ENCODE measurements at places on chromosomes 5 and 9.

DNA sequence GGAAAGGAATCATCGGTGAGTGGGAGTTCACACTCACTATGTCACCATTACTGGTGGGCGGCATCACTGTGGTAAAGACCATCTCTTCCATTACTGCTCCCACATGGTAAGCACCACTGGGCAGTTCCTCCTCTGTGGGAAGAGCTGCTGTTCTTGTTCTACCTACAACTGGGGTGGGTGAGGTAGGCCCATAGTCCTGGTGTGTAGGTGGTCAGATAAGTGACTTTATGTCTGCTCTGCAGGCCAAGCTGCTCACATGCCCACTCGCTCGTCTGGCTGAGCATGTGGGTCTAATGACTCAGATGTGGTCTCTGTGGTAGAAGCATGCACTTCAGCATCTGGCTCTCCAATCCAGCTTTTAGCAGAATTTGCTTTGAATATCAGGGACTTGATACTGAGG lies 82.9 kb downstream of the TMEM215 start:
- no peaks in the 10 kb centered on the region for H3K27me3 ChIP-seq
- H3K4me1 ChIP-seq, result no peaks in the 10 kb centered on the region
- no peak overlapping the region for H3K4me3 ChIP-seq
- no peaks in the 10 kb centered on the region for H3K36me3 ChIP-seq
- no peak overlapping the region for H3K27ac ChIP-seq

- no peaks in the 10 kb centered on the region for H3K27me3 ChIP-seq
- H3K36me3 ChIP-seq, result no peaks in the 10 kb centered on the region
- H3K4me3 ChIP-seq, result no peak overlapping the region
- no peak for DNase-seq
Observed at GRCh38 chr9:115005322-115005721, 74.9 kb upstream of the TNFSF8 start.

- H3K4me1 ChIP-seq, result peaks cover 21% of the 10 kb centered on the region
- H3K27ac ChIP-seq, result peak overlapping the region; percentile 18
- H3K4me3 ChIP-seq, result peak overlapping the region; percentile 85
- H3K27me3 ChIP-seq, result no peaks in the 10 kb centered on the region
- no peaks in the 10 kb centered on the region for H3K36me3 ChIP-seq
Observed at GRCh38 chr9:136808806-136809158, 1.0 kb downstream of the RABL6 start.

DNA sequence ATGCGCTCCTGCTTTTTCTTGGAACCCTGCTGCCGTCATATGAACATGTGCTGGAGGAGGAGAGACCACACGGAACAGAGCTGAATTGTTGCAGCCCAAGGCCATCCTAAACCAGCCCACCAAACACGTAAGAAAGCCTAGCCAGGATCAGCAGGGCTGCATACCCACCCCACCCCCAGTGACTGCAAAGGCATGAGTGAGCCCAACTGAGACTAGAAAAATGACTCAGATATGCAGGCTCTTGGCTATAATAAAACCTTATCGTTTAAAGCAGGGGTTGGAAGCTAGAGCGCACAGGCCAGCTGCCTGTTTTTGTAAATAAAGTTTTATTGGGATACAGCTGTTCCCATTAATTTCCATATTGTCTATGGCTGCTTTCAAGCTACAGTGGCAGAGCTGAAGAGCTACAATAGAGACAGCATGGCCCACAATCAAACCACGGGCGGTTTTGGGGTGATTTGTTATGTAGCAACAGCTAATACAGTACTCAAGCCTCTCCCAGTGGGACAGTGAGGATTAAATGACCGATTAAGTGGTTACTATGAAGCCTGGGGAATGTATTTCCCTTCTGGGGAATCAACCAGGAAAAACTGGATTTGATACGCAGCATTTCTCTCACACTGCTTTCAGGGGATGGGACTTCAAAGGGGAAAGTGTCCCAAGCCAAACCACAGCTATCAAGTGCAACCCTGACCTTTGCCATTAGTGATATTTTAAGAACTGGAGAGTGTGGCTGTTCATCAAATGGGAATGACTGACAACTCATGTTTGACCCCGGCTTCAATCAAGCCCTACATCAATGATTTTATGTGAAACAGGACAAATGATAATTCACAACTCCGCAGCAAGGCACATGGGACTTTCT lies 6.3 kb downstream of the SHB start:
- no peaks in the 10 kb centered on the region for H3K36me3 ChIP-seq
- H3K4me3 ChIP-seq, result no peak overlapping the region
- DNase-seq, result no peak
- no peak overlapping the region for H3K27ac ChIP-seq
- H3K27me3 ChIP-seq, result no peaks in the 10 kb centered on the region
- H3K4me1 ChIP-seq, result peaks cover 19% of the 10 kb centered on the region

DNA sequence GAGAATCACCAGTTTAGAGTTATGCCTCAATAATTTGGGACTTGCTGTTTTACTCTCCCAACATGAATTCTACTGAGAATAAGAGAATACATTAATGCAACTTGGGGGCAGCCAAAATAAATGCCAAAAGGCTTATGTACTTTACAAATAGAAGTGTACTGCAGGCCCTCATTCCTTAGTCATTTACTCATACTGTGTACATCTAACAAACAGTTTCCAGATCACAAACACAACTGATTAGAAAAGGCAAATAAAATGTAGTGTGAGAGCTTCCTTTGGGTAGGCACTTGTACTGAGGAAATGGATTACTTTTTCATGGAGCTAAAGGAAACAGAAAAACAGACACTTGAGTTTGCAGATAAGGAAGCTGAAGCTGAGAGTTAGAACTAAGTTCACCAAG lies 12.6 kb downstream of the ANKDD1B start:
- no peak for DNase-seq
- no peak overlapping the region for H3K27ac ChIP-seq
- no peaks in the 10 kb centered on the region for H3K4me1 ChIP-seq
- H3K4me3 ChIP-seq, result no peak overlapping the region

GRCh38 chr9:100346836-100347235 lies 5.9 kb downstream of the TEX10 start:
- no peaks in the 10 kb centered on the region for H3K27me3 ChIP-seq
- H3K36me3 ChIP-seq, result peaks cover 4% of the 10 kb centered on the region
- H3K4me1 ChIP-seq, result peaks cover 28% of the 10 kb centered on the region

DNA sequence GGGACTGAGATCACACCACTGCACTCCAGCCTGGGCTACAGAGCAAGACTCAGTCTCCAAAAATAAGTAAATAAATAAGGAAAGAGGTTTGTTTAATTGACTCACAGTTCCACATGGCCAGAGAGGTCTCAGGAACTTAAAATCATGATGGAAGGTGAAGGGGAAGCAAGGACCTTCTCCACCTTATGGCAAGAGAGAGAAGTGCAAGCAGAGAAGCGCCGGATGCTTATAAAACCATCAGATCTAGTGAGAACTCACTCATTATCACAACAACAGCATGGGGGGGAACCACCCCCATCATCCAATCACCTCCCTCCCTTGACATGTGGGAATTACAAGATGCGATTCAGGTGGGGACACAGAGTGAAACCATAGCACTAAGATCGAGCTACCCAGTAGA lies 22.8 kb upstream of the RGMB start:
- no peak overlapping the region for H3K27ac ChIP-seq
- H3K4me3 ChIP-seq, result no peak overlapping the region
- no peaks in the 10 kb centered on the region for H3K27me3 ChIP-seq
- no peaks in the 10 kb centered on the region for H3K4me1 ChIP-seq
- DNase-seq, result peak; percentile 15

- H3K36me3 ChIP-seq, result no peaks in the 10 kb centered on the region
- H3K4me3 ChIP-seq, result no peak overlapping the region
- DNase-seq, result no peak
- H3K27me3 ChIP-seq, result no peaks in the 10 kb centered on the region
- no peaks in the 10 kb centered on the region for H3K4me1 ChIP-seq
Observed at GRCh38 chr9:74478606-74479005, 18.5 kb upstream of the RORB start.

- H3K4me3 ChIP-seq, result no peak overlapping the region
- DNase-seq, result no peak
- no peak overlapping the region for H3K27ac ChIP-seq
- peaks cover 10% of the 10 kb centered on the region for H3K4me1 ChIP-seq
- no peaks in the 10 kb centered on the region for H3K36me3 ChIP-seq
Observed at GRCh38 chr9:36163786-36164170, 5.4 kb upstream of the CCIN start.

DNA sequence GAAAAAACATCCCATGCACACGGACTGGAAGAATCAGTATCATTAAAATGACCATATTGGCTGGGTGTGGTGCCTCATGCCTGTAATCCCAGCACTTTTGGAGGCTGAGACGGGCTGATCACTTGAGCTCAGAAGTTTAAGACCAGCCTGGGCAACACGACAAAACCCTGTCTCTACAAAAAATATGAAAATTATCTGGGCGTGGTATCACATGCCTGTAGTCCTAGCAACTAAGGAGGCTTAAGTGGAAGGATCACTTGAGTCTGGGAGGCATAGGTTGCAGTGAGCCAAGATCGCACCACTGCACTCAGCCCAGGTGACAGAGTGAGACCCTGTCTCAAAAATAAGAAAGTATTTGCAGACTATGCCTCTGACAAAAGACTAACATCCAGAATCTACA lies 68.4 kb downstream of the TTC39B start:
- no peak overlapping the region for H3K27ac ChIP-seq
- H3K4me1 ChIP-seq, result no peaks in the 10 kb centered on the region
- H3K4me3 ChIP-seq, result no peak overlapping the region
- no peaks in the 10 kb centered on the region for H3K27me3 ChIP-seq
- DNase-seq, result no peak

DNA sequence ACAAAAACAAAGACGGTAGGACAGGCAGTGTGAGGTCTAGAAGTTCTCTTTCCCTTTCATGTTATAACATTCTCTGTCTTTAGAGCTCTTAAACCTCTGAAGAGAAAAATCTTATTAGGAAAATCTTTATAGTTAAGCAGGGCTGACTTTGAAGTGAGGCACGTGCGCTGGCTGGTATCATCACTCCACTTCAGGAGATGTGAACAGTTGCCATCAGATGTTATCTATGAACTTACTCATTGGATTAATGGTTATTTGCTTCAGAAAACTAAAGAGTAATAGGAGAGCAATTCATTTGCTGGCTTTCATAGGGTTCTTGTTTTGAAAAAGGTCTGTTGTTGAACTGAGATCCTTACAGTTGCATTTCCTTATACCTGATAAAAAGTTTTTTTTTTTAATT lies 25.7 kb downstream of the LRRTM2 start:
- H3K4me1 ChIP-seq, result no peaks in the 10 kb centered on the region
- DNase-seq, result no peak
- H3K27ac ChIP-seq, result no peak overlapping the region

DNA sequence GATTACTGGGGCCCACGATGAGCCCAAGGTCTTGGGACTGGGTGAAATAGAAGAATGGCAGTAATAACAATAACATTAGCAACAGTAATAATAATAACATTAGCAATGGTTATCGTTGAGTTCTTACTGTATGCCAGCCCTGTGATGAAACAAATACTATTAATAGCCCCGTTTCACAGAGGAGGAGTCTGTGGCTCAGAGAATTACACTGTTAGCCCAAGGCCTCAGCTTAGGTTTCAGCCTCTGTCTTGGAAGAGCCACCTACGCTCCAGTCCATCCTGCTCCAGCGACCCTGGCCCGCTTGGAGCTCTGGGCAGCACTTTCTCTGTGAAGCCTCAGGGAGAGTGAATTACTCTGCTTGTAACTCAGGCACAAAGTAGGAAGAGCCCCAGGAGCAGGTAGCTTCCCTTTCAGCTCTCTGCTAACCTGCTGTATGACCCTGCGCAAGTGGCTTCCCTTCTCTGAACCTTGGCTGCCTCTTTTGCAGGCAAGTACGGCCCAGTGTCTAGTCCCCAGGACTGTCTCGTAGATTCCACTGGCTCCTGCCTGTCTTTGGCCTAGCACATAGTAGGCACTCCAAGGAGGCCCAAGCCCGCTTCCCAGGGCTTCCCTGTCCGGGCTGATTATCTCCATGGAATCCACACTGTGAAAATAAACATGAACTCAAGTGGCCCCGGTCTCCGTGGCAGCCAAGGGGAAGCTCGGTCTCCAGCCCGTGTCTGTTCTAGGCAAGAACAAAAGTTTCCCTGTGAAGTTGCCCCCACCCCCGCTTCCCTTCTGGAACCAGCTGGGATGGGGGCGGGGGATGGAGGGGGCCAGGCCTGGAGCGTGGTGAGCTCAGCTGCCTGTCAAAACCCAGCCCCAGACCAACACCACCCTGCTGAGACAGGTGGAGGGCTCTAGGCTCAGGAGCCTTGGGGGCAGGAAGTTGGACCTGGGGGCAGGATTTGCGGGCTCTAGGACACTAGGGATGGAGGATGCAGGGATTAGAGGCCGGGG lies 26.2 kb upstream of the LMX1B start:
- no peak overlapping the region for H3K4me3 ChIP-seq
- no peaks in the 10 kb centered on the region for H3K36me3 ChIP-seq
- H3K4me1 ChIP-seq, result no peaks in the 10 kb centered on the region
- no peak overlapping the region for H3K27ac ChIP-seq

DNA sequence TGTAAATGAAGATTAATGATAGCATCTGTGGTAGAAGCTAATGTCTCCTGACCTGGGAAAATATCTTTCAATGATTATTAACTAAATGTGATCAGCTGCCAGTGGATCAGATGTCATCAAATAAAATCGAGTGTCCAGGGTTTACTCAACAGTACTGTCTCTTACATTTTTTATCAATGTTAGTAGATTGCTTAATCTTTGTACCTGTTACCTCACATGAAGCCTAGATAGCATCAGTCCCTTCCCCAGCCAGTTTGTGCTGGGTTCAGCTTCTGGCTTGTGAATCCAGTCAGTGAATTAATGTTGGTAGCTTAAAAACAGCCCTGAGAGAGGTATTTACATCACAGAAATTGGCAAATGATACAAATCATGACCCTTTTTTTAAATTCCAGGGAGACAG lies 134.4 kb downstream of the GHR start:
- H3K27ac ChIP-seq, result no peak overlapping the region
- no peaks in the 10 kb centered on the region for H3K4me1 ChIP-seq
- no peak for DNase-seq

- H3K27me3 ChIP-seq, result no peaks in the 10 kb centered on the region
- H3K36me3 ChIP-seq, result no peaks in the 10 kb centered on the region
- H3K4me3 ChIP-seq, result no peak overlapping the region
- no peak overlapping the region for H3K27ac ChIP-seq
- no peaks in the 10 kb centered on the region for H3K4me1 ChIP-seq
Observed at GRCh38 chr9:6098431-6098830, 83.0 kb upstream of the RANBP6 start.

DNA sequence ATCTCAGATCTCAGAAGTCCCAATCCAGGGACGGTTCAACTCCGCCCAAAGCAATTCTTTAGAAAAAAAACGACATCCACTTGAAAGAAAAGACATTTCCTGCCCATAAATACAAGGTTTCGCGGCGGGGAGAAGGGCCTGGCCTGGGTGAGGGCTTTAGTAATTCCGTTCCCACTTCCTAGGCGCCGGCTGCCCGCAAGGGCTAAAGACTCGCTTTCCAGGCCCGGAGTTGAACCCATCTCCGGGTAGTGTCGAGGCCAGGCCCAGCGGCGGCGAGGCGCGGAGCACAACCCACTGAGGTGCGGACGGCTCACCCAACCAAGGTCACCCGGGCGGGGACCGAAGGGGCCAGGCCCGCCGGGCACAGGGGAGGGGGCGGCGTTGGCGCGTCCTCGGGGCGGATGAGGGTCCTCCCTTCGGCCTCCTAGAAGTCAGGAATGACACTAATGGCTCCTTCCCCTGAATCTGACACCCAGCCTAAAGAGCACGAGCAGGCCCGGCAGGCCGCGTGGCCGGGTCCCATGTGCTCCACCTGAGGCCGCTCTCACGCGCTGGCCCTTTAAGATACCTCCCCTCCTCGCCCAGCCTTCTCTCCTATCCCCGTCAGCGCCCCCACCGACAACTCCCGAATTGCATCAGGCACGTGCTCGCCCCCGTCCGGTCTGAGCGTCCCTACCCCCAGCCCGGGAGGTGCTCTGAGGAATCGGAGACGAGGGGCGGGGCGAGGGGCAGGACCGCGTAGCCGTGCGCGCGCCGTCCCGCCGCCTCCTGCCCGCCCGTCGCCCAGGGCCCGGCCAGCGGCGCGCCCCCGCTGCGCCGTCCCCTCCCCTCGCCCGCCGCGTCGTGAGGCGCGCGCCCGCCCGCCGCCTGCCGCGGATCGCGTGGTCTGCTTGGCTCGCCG lies 467 bp upstream of the LARP1 start:
- H3K4me3 ChIP-seq, result no peak overlapping the region
- H3K36me3 ChIP-seq, result no peaks in the 10 kb centered on the region
- H3K27ac ChIP-seq, result peak overlapping the region; percentile 97
- DNase-seq, result peak; percentile 99

Data from B cell (primary cell).